ENCODE measurements at places on chromosomes 13 and 19.

DNA sequence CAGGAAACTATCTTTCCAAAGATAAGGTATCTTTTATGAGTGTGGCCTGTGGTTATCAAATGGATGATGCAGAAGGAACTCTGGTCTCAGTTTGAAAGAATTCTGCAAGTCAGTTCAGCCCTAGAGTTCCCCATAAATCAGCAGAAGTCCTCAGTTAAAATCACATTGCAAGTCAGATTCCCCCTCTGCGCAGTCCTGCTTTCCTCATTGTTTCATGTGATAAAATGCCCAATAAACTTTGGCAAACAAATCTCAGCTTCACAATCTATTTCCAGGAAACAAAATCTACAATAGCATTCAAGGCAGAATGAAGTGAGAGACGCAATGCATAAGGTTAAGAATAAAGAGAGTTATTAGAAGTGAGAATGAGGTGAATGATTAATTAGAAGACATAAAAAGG lies 216.3 kb upstream of the KLHL1 start:
- no peak for DNase-seq

GRCh38 chr13:105341256-105341655 lies 1194.2 kb downstream of the EFNB2 start:
- DNase-seq: no peak

DNA sequence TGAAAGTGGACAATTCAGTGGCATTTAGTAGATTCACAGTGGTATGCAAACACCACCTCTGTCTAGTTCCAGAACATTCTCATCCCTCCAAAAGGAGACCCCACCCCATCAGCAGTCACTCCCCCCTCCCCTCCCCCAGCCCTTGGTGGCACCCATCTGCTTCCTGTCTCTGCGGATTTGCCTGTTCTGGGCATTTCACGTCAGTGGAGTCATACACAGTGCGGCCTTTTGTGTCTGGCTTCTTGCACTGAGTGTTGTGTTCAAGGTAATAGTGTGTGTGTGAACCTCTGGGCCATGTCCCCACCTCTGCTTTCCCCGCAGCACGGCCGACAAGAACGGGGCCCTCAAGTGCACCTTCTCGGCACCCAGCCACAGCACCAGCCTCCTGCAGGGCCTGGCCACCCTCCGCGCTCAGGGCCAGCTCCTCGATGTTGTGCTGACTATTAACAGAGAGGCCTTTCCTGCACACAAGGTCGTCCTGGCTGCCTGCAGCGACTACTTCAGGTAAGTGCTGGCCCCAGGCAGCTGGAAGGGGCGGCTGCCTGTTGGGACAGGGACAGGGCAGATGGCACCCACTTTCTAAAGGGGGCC lies 19.4 kb upstream of the CRTC1 start:
- DNase-seq: no peak

DNA sequence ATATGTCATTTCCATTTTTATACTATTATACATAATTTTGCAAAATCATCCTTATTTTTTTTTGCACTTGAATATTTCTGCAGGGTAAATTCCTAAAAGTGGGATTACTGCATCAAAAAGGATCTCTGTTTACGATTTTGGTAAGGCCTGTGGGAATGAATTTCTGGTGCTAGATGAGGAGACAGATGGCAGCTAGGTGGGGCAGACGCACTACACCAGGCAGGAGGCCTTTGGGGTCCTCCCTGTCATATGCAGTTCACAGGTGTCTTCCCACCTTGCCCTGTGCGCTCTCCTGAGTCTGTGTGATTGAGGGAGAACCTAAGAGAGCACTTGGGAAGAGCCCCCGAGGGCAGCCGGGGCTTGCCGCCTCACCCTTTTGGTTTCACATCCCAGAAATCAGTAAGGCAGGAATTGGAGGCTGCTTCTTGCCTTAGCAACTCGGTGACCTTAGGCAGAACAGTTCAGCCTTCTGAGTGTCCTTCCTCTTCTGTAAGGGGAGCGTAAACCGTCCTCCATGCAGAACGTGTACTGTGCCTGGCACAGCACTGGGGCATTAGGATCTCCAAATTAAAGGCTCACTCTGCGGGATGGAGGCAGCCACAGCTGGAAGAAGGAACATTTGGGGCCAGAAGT lies 13.4 kb upstream of the GJB2 start:
- no peak for DNase-seq

Measured in vagina (tissue), 2 donors.